ENCODE measurements at places on chromosomes 12 and 14. TPM values are rescaled to one million over a fixed set of nuclear protein-coding genes. Genes with fewer than 3 reads are reported as not detected.

IL22 gene
- not detected for total RNA-seq

NGB gene
- not detected for total RNA-seq

GZMB gene
- total RNA-seq = not detected

TMTC3 gene
- 37.7 TPM for total RNA-seq

TAPBPL gene
- 15.8 TPM for total RNA-seq

RAB15 gene
- 6.4 TPM for total RNA-seq

LALBA gene
- not detected for total RNA-seq

PIK3C2G gene
- total RNA-seq = 0.34 TPM

LTBP2 gene
- 78.2 TPM for total RNA-seq

GRCh38 chr14:41899416-41899815, 292.7 kb downstream of the LRFN5 start:
- no peak for DNase-seq

GRCh38 chr12:106733660-106734059, 40.8 kb upstream of the RIC8B start:
- no peak for DNase-seq

DNA sequence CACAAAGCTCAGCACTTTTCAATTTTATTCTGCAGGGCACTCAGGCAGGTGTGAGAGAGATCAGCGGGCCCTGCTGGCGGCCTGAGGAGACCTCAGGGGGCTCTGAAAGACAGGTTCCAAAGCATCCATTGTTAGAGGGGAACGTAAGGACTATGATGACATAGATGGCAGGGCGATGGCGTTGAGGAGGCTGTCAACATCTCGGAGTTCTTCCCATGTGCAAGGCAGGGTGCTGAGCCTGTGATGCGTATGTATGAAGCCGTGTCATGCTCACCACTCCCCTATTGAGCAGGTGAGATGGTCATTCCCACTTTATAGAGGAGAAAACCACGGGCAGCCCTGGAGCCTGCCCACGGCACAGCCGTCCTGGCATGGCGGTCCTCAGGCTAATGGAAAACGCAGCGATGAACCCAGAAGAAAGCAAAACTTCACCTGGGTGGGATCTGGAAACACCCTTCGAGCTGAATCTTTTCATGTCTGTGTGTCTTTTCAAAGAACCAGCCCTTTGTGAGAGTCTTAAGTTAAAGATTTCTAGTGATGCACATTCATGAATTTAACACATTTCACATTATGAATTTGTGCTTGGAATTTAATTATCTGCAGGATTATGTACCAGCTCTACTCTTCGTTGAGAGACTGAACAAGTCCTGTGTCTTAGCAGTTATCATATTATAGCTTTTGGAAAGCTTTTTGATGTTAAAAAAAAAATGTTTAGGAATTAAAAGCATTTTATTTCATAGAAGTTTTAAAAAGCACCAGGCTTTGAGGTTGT, 64.7 kb downstream of the RIMBP2 start:
- DNase-seq = no peak

- DNase-seq = no peak
Observed at GRCh38 chr12:76920172-76921099, 41.6 kb upstream of the CSRP2 start.

GRCh38 chr14:35068238-35069012, 22.4 kb downstream of the FAM177A1 start:
- no peak for DNase-seq

GRCh38 chr12:113298861-113299545, 35.9 kb downstream of the SLC8B1 start:
- DNase-seq = no peak

GRCh38 chr12:53236443-53237111, 4.6 kb upstream of the RARG start:
- DNase-seq = no peak

- no peak for DNase-seq
Observed at GRCh38 chr12:100329800-100330199, 27.1 kb upstream of the SLC17A8 start.

DNA sequence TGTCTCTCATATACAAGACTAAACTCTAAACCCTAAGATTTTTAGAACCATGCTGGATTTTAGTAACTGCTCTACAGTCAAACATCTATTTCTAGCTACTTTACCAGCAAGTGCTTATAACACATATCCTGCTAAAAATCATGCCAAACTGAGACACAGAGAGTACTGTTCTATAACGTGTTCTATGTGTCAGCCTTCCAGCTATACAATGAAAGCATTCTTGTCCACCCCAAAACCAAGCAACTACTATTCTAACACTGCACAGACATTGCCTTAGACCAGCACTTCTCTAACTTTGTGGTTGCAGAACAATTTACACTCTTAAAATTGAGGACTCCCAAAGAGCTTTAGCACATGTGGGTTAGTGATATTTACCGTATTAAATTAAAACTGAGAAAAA, 85.7 kb downstream of the SPPL3 start:
- no peak for DNase-seq

DNA sequence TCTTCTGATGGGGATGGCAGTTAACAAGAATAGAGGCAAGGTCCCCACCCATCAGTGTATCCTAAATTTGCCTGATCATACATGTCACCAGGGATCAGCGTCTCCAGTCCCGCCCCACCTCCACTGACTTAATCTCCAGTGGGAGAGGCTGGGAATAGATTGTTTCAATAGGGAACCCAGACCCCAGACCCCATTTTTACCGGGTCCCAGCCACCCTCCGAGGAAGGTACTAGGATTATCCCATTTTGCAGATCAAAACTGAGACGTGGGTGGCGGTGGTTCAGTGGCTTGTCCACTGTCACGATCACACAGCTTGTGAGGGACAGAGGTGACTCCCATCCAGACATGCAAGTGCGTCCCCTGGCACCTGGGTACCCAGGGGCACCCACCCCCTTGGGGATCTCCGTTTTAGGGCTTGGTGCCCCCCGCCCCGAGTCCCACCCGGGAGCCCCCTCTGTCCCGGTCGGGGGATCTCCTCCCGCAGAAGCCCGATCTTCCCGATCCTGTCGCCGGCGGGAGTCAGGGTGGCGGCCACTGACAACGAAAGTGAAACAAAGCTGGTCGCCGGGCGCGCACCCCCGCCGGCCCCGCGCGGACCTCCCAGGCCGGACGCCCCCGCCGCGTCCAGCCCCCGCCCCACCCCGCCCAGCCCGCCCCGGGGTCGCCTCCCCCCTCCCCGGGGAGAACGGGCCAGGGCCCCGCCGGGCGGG, 523 bp downstream of the WSB2 start:
- DNase-seq = no peak

GRCh38 chr12:4974217-4974616, 64.5 kb downstream of the KCNA1 start:
- no peak for DNase-seq

DNA sequence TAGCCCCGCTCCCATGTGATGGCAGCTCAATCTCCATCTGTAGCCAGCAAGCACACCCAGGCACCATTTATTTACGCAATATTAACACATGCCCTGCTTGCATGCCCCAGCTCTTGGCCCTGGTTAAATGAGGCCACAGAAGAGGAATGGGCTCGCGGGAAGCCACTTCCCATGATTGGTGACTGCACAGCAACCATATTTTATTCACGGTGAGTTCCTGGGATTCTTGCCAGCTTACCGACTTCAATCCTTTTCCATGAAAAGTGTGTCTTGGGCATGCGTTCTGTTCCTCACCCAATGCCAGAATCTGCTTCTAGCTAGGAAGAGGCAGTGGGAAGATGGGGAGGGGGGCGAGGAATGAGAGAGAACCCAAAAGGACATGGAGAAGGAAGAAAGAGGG, 54.7 kb downstream of the PITPNM2 start:
- DNase-seq = no peak

- no peak for DNase-seq
Observed at GRCh38 chr14:85537526-85537925, 7.6 kb downstream of the FLRT2 start.

- DNase-seq = no peak
Observed at GRCh38 chr12:69620921-69621320, 10.2 kb upstream of the LRRC10 start.

DNA sequence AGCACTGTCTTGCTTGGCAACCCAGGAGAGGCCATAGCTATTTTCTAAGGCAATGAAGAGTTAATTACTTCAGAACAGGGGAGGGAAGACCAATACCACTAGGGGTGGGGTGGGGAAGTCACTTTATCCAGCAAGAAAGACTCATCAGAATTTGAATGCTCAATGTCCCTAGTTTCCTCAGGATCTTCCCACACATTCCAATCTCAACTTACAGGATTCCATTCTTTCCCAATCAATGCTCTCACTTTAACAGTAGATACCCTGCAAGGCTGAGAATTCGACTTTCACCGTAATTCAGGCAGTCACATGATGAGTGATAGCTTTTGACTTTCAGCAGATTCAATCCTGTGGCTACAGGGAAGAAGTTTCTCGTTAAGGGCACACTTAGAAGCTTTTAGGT, 526.6 kb upstream of the SEL1L start:
- no peak for DNase-seq

- peak; percentile 45 for DNase-seq
Observed at GRCh38 chr14:53217316-53217994, 64.3 kb upstream of the DDHD1 start.

DNA sequence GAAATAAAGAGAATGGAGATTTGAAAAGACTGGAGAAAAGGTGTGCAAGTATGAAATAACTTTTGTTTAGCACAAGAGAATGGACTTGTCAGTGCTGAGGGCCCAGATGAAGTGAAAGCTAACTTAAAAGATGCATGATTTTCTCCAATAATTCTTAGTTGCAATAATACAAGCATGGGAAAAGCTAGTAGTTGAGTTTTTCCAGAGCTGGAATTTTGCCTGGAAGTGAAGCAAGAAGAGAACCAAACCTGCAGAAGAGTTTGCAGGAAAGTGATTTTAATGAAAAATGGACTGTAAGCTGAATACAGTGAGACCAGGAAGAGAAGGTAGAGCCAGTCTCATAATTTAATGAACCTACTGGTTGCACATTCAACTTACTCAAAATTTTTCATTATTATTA, 69.3 kb upstream of the FSCB start:
- DNase-seq = no peak

DNA sequence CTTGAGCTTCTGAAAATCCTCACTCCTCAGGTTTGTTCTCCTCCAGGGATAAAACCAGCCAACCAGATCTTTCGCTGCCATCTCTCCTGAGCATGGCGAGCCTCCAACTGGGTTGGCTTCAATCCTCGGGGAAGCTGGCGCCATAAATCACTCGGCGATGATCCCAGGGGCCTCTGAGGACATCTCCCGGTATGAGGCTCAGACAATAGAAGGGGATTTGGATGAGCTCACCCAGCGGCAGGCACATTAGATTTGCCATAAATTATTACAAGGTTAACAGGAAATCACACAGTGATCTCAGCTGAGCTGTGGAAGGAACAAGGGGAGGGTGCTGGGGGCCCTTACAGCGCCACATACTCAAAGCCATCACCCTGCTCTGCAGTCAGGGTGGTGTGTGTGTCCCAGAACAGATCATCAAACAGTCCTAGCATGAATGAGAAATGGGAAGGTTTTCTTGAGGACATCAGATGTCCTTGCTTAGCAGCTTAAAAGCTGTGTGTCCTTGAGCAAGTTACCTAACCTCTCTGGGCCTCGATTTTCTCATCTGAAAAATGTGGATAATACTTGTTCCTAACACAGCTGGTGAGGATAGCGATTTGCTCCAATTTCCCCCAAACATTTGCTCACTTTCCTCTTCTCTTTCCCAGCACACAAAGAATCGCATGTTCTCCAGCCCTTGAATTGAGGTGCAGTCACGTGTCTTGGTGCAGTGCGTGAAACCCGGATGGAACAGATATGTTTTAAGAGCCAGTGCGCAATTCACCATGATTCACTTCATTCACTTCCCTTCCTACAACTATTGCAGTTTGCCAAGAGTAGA, 142.8 kb downstream of the SCARB1 start:
- DNase-seq = no peak
